Stimulated activated CD4-positive, alpha-beta T cell treated with anti-CD3 and anti-CD28 coated beads, TNF-alpha, amount 100 ng/mL, for 4 hours (primary cell): ENCODE measurements at places on chromosomes 2 and 18.

DNA sequence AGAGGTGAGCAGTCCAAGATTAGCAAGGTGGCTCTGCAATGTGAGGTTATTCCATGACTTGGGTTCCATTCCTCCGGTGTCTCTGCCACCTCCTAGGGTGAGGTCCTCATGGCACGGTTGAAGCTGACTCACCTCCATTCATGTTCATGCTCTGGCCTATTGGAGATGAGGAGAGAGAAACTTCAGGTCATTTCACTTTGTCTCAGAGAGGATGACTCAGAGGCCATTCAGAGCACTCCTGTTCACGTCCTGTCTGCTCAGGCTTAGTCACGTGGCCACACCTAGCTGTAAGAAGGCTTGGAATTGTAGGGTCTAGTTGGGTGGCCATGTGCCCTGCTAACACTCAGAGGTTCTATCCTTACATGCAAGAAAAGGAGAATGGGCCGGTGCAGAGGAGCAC lies 67.5 kb upstream of the MBOAT2 start:
- no peak for DNase-seq

DNA sequence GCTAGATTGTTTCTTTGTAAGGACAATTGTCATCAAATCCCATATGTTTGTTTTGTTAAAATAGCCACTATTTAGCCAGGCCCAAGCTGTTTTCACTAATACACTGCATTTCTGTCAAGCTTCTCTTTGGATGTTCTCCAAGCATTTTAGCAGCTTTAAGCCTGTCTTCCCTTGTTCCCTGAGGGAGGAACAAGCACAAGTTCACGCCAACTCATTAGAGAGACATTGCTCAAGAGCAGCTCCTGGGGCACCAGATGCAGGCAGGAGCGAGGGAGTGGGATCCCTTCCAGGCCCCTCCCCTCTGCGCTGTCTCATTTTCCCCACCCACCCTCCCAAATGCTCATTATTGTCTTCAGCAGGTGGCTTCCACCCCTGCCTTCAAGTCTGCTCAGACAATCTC lies 32.6 kb upstream of the PPP3R1 start:
- DNase-seq, result no peak

GRCh38 chr2:101208830-101209229 lies 43.9 kb upstream of the CNOT11 start:
- DNase-seq, result no peak

- DNase-seq, result no peak
Measured at GRCh38 chr18:45945669-45946068, 21.5 kb downstream of the EPG5 start.

GRCh38 chr18:6009756-6010155 lies 114.4 kb upstream of the TMEM200C start:
- DNase-seq, result no peak

- no peak for DNase-seq
Measured at GRCh38 chr2:55761024-55761423, 67.4 kb upstream of the PNPT1 start.

DNA sequence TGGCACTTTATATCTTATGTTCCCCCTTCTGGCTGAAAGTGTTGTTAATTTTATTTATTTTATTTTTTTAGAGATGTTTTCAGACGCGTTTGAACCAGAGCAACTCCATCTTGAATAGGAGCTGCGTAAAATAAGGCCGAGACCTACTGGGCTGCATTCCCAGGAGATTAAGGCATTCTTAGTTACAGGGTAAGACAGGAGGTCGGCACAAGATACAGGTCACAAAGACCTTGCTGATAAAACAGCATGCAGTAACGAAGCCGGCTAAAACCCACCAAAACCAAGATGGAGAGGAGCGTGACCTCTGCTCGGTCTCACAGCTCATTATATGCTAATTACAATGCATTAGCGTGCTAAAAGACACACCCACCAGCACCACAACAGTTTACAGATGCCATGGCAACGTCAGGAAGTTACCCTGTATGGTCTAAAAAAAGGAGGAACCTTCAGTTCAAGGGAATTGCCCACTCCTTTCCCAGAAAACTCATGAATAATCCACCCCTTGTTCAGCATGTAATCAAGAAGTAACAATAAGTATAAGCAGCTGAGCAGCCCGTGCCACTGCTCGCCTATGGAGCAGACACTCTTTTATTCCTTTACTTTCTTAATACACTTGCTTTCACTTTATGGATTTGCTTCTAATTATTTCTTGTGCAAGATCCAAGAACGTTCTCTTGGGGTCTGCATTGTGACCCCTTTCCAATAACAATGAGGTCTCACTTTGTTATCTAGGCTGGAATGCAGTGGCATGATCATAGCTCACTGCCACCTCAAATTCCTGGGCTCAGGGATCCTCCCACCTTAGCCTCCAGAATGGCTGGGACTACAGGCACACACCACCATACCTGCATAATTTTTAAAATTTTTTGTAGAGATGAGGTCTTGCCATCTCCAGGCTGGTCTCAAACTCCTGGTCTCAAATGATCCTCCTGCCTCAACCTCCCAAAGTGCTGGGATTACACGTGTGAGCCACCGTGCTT lies 55.9 kb downstream of the CACNB4 start:
- no peak for DNase-seq

DNA sequence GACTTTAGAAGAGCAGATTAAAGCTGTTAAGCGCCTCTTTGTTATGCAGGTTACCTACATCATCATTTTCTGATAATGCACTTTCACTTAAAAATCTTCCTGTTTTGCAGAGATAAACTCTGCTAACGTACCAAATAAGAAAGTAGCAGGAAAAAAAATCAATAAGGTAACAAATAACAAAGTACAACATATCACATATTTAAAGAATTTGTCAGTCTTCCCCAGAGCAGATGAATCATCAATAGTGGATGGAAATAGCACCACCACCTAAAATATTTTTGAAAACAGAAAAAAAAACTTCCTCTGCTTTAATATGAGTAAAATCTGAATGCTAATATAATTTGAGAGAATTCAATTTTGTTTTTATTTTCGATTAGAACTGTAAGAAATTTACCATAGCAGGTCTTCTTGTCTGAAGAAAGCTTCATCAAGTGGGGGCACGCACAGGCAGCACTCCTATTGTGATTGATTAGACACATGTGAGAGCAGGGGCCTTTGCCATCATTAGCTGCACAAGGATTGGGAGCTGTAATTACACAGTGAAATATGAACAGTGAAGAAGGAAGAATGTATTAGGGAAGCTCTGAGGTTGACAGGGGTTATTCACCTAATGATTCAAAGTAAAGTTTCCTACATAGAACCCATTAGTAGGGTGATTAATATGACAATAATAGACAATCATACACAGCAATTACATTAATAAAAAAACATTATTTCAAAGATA lies 1279.4 kb downstream of the LRP1B start:
- DNase-seq, result no peak

DNA sequence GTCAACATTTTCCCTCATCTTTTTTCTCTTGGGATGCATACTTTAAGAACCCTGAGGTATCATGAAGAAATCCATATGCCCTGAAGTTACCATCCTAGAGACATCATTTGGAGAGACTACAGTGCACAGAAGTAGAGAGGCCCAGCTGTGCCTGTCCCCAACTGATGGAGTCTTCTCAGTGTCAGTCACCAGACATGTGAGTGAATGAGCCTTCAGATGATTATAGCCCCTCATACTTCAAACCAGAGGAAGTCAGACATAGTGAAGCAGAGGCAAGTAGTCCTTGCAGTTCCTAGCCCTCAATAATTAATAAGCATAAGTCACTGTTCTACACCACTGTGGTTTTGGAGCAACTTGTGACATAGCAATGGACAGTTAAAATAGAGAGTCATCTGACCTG lies 194.4 kb upstream of the ITGA4 start:
- DNase-seq, result no peak

DNA sequence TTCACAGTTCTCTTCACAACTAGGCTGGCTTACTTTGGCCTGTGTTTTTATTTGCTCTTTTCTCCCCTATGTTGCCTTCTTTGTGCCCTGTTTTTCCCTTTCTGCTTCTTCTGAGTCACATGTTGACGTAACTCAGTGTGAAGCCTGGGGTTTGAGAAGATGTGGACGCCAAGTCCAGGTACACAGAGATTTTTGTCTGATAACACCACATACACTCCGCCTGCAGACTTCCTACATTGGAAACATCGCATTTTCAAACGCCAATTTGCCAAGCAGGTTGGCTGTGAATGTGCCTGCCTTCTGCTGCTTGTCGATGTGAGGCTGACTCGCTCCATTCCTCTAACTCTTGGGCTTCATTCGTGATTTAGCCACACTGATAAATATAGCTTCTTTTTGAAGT lies 62.6 kb upstream of the FN1 start:
- no peak for DNase-seq

DNA sequence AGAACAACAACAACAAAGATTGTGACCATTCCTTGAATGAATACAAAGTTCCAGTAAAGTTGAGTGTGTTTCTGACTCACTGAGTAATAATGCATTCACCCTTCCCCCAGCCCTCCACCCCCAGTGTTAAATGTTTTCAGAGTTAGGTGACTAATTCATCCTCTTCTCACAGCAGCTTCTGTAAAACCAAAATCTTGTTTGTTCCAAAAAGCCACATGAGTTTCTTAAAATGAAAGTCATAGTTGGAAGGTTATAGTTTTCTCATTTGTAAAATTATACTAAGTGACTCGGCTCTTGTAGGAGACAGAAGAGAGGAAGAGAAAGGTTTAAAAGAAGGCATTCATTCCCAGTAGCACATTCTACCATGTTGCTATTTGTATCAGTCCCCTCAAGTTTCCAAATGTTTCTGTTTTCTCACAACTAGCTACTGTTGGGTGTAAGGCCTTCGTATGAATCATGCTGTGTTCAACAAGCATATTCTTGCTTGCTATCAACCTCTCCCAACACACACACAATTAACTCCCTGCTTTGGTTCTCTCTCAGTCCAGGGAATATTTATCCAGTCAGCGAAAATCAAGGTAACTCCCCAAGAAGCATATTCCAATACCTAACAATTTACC lies 75.3 kb downstream of the MBD2 start:
- peak; percentile 13 for DNase-seq
